T-cell (primary cell): ENCODE measurements at places on chromosomes 6 and 20.

DNA sequence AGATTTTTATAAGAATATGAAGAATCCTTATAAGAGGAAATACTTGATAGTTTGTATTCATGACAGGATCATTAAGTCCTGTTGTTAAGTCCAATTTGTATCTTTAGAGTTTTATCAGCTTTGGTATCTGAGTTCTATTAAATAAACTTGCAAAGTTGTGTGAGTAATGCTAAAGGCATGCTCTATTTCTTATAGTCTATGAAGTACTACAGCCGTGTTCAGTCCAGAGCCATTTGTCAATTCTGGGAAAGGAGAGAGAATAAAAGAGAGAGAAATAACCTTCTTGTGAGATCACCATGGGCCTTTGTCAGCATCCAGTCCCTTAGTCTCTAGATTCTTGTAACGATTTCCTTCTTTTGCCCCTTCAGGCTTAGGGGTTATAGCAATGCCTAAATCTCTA lies 181.2 kb upstream of the POU3F2 start:
- no peak for DNase-seq

DNA sequence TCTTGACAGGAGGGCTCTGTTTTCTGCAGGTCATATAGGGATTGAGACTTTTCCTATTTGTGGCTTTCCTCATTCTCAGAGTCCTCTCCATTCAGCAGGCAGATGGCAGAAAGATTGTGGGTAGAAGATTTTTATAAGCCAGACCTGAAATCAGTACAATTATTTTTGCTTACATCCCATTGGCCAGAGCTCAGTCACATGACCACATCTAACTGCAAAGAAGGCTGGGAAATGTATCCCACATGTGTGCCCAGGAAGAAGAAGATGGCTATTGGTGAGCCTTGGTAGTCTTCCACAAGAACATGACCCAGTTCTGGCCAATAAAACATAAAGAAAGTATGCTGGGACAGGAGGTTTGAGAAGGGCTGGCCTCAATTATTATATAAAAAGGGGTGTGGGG lies 21.5 kb upstream of the CCN5 start:
- no peak for DNase-seq

DNA sequence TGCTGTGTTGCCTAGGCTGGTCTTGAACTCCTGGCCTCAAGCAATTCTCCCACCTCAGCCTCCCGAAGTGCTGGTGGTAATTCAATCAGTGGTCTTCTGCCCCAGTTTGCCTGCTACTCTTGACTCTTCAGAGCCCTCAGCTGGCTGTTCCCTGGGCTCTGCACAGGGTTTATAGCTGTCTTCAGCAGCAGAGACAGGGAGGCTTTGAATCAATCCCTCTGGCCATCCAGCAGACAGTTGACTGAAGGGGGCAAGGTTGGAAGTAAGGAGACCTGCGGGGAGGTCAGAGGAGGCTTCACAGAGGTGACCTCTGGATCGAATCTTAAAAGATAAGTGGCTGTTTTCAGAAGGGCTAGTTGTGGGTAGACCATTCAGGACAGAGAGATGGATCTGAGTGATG lies 26.0 kb upstream of the KIF3B start:
- DNase-seq: no peak

GRCh38 chr6:6610031-6610591 lies 21.6 kb downstream of the LY86 start:
- DNase-seq: peak; percentile 42

GRCh38 chr20:46774236-46774635 lies 64.8 kb downstream of the SLC2A10 start:
- no peak for DNase-seq

- DNase-seq: no peak
Observed at GRCh38 chr6:116011520-116011919, 49.2 kb downstream of the FRK start.

DNA sequence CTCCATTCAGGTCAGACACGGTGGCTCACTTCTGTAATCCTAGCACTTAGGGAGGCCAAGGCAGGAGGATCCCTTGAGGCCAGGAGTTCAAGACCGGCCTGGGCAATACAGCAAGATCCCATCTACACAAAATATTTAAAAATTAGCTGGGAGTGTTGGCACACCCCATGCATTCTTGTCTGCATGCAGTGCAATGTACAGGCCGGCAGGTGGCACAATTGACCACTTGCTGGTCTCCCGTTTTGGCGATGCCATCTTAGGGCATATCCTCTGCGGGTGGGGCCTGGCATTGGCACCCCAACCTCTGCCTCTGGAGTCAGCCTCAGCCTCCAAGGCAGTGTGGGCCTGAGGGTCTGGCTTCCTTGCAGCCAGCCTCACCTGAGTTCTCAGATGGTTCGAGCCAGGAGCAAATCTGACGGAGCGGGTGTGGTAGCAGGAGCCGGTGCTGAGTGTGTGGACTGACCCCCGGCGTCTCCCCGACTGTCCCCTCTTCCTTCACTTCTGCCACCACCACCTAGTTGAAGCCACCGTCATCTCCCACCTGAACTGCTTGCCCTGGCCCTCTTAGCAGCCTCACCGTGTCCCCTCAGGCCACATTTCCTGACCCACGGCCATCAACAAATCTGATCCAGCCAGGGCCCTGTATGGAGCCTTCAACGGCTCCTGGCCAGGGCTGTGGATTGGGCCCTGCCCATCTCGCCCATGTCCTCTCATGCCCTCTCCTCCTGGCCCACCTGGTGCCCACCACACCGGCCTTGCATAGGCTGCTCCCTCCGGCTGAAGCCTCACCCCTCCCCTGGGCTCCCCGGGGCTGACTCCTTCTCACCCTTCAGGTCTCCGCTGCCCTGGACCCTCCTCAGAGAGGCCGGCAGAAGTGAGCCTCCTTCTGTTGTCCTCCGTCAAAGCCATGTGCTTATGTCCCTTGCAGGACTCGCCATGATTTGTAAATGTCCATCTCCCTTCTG lies 44.0 kb downstream of the EFCAB8 start:
- DNase-seq: peak; percentile 63

DNA sequence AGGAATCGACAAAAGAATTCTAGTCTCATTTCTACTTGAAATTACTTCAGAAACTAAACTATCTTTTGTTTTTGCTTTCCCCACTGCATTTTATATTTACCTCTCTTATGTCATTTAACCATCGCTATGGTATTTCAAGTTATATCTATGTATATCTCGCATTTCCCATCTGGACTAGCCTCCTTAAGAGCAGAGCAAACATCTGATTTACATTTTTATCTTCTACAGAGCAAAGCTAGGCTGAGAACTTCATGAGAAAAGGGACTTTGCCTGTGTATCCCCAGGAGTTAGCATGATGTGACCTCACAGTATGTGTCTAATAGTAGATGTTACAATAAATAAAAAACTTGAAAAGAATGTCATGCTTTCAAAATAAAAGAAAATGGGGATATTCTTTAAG lies 201.2 kb downstream of the PTPRK start:
- DNase-seq: no peak

DNA sequence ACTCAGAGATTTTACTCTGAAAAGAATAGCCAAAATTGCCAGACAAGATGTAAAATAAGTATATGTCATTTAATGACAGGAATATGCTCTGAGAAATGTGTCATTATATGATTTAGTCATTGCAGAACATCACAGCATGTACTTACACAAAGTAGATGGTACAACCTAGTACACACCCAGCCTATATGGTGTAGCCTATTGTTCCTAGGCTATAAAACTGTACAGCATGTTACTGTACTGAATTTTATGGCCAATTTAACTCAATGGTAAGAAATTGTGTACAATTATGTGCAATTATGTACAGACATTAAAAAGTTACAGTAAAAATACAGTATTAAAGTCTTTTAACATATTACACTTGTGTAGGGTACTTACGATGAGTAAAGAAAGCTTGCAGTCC lies 311.9 kb upstream of the EPHA7 start:
- DNase-seq: no peak

DNA sequence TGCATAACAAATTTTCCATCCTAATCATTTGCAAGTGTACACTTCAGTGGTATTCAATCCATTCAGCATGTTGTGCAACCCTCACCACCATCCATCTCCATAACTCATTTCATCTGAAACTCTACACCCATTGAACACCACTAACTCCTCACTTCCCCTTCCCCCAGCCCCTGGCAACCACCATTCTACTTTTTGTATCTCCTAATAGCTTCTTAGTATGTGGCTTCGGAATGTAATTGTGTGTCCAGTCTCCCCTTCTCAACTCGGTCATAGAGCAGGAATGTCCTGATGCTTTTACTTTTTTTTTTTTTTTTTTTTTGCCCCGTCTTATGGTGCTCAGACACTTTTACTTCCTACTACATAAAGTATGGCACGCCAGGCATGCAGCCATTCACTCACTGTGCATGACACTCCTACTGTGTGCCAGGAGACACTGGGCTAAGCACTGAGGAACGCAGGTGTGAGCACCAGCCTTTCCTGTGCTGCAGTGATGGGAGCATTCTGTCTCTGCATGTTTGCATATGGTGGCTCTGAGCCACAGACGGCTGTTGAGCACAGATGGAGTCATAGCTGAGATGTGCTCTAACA lies 15.3 kb downstream of the HCK start:
- DNase-seq: no peak

- DNase-seq: no peak
Observed at GRCh38 chr6:165229216-165229615, 80.2 kb downstream of the C6orf118 start.

DNA sequence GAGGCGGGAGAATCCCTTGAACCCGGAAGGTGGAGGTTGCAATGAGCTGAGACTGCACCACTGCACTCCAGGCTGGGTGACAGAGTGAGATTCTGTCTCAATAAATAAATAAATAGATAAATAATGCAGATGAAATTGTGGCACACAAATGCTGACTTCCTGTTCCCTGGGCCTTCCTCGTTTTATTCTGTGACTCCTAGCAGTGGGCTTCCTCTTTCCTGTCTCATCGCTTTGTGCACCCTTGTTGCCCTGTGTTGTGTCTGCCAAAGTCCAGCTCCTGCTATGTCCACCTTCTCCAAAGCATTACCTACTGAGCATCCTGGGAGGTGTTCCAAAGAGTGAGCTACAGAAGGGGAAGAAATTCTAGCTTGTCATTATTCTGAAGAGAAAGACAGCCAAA lies 100.2 kb upstream of the TIAM2 start:
- DNase-seq: no peak

GRCh38 chr20:36307412-36308325 lies 1.5 kb downstream of the DLGAP4 start:
- DNase-seq: no peak

- no peak for DNase-seq
Observed at GRCh38 chr20:39069976-39070375, 107.8 kb downstream of the DHX35 start.

- DNase-seq: no peak
Observed at GRCh38 chr6:20882014-20882413, 347.8 kb downstream of the CDKAL1 start.

- no peak for DNase-seq
Observed at GRCh38 chr20:6348908-6349307, 226.1 kb upstream of the FERMT1 start.

DNA sequence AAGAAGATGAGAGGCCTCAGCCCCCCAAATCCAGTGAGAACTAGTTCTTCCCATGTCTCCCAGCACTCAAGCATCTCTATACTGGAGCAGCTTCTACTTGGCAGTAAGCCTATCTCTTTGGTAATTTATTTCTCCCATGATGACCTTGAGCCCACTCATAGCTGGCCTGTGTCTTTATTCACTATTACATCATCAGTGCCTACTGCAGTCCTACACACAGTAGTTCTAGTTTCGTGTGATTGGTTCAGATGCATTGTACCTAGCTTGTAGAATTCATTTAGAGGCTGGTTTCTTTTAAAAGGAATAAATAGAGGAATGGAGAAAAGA lies 255.6 kb upstream of the ZFP64 start:
- no peak for DNase-seq

GRCh38 chr20:57592263-57593092 lies 27.7 kb downstream of the ZBP1 start:
- DNase-seq: no peak

DNA sequence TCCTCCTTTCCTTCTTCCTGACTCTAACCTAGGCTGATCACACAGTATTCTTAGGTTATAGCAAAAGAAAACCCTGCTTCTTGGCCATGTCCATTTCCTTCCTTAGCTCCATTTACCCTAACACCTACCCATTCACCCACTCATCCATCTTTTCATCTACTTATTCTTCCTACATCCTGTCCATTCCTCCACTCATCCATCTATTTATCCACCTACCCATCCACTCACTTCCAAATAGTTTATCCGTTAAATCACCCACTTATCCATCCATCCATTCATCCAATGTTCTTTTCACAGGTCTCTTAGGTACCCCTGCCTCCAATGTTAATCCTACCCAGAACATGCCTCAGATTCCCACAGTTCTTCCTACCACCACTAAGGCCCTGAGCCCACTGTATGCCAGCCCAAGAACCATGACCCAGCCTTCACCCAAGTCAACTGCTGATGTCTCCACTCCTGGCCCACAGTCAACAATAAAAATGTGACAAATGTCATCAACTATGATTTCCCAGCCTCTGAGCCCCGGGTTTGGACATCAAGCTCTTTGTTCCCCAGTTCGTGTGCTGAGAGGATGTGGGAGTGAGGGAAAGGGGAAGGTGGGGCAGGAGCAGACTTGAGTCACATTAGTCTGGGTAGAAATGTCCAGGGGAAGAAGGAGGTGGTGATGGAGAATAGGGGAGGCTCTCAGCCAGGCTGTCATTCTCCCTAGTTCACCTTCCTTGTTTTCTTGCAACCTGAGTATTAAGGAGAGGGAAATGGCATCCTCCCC lies 24.4 kb downstream of the TREML4 start:
- no peak for DNase-seq

GRCh38 chr6:82362878-82363427 lies 664 bp upstream of the TPBG start:
- no peak for DNase-seq

DNA sequence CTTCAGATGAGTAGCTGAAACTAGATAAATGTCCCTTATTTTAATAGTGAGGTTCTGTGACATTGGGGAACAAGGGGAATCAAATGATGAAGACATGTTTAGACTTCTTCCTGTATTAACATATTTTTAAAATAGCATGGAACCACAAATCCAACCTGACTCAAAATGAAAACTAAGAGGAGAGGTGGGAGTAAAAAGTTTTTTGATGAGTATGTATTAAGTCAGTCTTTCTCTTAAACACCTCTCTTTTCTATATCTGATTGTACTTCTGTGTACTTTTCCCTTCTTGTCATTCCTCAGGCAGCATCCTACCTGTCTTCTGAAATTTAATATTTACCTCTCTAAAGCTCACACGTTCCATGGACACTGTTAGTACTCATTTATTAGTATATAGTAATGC lies 8.7 kb upstream of the SDHAF4 start:
- DNase-seq: no peak

GRCh38 chr20:50478162-50478990 lies 31.8 kb upstream of the PTPN1 start:
- DNase-seq: peak; percentile 66

GRCh38 chr6:79600313-79600712 lies 30.8 kb upstream of the SH3BGRL2 start:
- no peak for DNase-seq

- DNase-seq: no peak
Observed at GRCh38 chr6:5081955-5082354, 3.2 kb upstream of the PPP1R3G start.

- no peak for DNase-seq
Observed at GRCh38 chr20:48153523-48153922, 368.2 kb upstream of the SULF2 start.

- DNase-seq: no peak
Observed at GRCh38 chr6:150887978-150888563, 22.6 kb downstream of the MTHFD1L start.
